NCI-H446 (cell line): ENCODE measurements at places on chromosomes 2 and 18.

DNA sequence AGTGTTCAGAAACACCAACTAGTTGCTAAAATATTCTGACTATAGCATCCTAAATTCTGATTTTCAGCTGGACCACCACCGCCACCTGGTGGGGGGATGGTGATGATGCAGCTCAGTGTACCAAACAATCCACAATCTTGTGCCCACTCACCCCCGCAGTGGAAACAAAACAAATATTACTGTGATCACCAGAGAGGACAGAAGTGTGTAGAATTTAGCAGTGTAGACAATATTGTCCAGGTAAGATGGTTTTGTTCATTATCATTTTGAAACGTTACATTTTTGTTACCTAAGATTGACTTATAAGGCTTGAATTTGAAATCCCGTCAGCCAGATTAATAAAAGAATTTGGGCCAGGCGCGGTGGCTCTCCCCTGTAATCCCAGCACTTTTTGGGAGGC lies 31.7 kb upstream of the UBXN4 start:
- peak; percentile 56 for DNase-seq

GRCh38 chr2:190891372-190891771 lies 10.8 kb downstream of the GLS start:
- no peak for DNase-seq

DNA sequence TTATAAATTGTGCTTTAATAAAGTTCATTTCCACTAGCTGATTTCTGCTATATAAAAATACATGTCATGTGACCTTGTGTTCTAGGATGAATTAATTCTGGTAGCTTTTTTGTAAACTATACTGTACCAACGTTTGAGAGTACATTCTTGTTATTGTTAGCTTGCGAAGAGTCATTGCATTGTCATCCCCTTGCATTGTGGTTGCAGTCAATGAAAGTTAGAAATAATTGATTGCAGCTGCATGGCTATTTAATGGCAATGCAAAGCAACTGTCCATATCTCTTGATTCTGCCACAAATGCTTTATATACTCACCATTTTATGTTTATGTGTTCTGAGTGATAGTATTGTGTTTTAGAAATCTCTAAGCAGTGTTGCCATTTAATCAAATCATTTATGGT lies 91.6 kb downstream of the ZNF407 start:
- no peak for DNase-seq

GRCh38 chr2:30625701-30626100 lies 178.7 kb downstream of the LCLAT1 start:
- no peak for DNase-seq

- no peak for DNase-seq
These were observed 169.5 kb upstream of the AGAP1 start for GRCh38 chr2:235324324-235324723.
